ENCODE measurements at places on chromosomes 1 and 21. TPM values are rescaled to one million over a fixed set of nuclear protein-coding genes. Genes with fewer than 3 reads are reported as not detected.

DNA sequence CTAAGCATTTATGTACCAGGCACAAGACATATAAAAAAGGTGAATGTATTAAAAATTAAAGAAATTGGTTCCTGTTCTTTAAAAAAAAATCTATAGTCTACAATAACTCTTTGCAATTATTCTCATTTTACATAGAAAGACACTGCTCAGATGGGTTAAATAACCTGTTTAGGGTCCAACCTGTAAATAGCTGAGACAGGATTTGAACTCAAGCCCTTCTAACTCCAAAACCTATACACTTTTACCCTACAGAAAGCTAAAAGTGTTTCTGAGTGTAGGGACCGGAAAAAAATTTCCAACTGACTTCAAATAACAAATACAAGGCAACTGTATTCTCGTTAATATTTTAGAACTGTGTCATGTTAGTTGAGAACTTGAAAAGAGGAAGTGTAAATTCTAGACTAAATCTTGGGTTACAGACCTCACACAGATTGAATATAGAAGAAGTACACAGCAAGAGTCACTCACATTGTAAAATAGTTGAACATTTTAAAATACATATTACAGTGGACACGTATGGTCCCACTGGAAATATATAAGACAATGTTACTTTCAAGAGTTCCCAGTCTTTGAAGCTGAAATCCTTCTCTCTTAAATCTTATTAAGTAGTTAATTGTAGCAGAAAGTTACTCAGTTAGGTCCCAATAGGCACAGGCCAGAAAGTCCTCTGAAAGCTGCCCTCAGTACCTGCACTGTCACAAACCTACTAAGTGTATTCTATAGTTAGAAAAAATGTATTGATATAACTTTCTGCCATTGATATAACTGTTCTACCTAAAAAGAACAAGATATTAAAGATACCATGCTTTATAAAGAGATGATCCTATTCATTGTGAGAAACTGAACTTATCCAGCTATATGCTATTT lies 7.3 kb downstream of the EDEM3 start:
- DNase-seq: no peak

Gene DAB1
- 0.64 TPM for total RNA-seq

GRCh38 chr1:59699227-59699847 lies 115.4 kb upstream of the HOOK1 start:
- no peak for DNase-seq

Gene MXRA8
- total RNA-seq: 8.5 TPM

Gene MROH9
- not detected for total RNA-seq

Gene HAPLN2
- not detected for total RNA-seq

DNA sequence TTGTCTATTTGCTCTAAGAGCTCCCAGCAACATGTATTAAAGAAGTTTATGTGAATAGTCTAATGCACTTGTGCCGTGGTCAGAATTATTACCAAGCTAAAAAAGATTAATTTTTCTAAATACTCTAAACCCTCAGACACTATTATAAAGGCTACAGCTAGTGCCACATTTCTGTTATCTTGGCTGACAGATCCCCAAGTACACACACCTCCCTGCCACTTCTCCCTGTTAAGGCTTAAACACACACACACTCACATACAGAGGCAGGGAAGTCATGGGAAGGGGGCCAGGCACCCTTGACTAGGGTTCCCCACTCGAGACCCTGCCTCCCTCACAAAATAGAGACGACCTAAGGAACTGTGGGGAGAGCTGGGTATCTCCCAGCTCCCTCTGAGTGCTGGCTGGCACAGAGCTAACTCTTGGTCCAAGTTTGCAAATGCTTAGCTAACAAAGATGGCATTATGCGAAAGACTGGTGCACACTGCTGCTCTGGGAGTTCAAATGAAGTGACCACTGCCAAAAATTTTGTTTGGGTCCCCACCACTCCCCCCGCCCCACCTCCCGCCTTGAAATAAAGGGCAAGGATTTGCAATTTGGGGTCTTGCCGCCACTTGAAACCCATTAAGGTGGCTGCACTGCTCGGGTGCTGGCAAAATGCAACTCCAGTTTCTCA lies 9.8 kb downstream of the SSBP3 start:
- no peak for DNase-seq

Gene DDX20
- total RNA-seq: 6.7 TPM

Gene PTPRF
- total RNA-seq: 514 TPM

All from left colon (tissue), 2 donors.